ENCODE measurements at places on chromosomes 11 and 22.
A peak's percentile ranks its signal among the peaks of the same experiment; 100 is the strongest.

- no peak for DNase-seq
Observed at GRCh38 chr11:60781286-60781980, 3.7 kb upstream of the MS4A10 start.

DNA sequence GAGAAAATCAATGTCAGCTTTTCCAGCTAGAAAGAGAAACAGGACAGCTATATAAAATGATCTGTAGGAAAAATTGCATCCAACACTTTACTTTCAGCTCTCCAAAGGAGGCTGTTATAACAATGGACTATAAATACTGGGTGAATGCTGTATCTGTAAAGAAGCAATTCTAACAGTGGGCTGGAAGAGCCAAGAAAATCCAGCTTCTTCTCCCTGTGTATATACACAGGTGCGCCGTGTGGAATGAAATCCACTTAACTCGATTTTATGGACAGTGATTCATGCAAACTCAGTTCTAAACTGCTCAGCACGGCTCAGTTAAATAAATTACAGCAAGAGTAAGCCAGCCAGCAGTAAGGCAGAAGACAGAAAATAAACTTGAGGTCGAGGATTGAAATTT lies 32.5 kb upstream of the LMO2 start:
- DNase-seq: no peak

DNA sequence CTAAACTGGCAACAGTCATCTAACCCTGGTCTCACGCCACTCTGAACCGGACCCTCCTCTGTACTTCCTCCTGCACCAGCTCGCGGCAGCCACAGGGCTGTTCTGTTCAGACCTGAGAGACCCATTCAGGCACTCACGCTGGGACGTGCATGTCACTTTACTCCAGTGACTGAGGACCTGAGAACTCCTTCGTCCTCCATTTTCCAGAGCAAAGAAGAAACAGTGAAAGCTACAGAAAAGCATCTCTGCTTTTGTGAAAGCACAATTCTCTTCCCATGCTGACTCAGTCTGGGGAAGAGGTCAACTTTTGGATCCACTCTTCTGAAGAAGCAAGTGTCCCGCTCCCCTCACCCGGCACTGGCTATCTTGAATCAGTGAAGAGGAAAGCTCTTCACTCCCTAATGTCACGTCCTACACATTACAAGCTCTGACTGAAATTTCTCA lies 24.5 kb downstream of the PISD start:
- no peak for DNase-seq

- DNase-seq: no peak
Observed at GRCh38 chr11:5611627-5612026, 13.2 kb upstream of the TRIM34 start.

GRCh38 chr11:33906484-33907186 lies 14.8 kb upstream of the LMO2 start:
- no peak for DNase-seq

DNA sequence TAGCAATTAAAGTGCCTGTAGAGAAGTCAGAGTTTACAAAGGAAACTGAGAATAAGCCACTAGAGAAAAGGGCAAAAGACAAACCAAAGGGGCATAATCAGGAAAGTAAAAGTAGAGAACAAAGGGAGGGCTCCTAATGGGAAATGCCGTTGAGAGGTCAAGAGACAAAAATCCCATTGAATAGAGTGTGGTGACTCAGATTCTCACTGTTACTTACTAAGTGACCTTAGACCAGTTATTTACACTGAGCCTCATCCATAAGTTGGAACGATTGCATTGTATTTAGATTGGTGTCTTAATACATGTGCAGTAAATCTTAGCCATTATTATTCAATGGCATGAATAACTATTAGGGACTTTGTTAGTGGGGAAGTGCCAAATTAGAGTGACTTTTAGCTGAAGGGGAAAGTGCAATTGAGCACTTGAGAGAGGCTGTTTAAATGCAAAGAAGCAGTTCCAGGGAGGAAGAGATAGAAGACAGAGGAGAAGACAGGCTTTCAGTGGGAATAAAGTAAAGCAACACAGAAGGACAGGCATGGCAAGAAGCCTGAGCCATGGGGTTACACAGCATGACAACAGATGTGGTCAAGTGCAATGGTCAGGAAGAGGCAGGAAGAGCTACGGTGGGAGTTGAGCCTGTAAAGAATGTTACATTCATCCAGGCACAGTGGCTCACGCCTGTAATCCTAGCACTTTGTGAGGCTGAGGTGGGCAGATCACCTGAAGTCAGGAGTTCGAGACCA lies 82.6 kb downstream of the UBASH3B start:
- no peak for DNase-seq

GRCh38 chr11:61120099-61120705 lies 17.9 kb downstream of the CD5 start:
- no peak for DNase-seq

GRCh38 chr11:112345166-112345565 lies 84.5 kb upstream of the PLET1 start:
- no peak for DNase-seq

DNA sequence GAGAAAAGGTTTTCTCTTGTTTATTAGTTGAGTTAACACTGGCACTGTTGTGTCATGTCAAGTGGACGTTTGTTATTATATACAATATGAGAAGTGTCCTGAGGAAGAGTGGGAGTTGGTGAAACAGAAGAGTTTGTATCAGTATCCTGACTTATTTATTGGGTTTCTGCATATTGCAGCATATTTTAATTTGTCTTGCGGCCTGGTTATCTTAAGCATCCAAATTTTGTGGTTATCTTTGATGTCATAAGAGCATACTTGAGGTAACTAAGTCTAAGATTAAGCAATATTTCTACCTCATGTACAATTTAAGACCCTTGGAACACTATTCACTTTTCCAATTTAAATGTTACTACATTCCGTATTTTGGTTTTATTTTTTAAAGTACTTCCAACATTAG lies 103.5 kb downstream of the DDX10 start:
- no peak for DNase-seq

DNA sequence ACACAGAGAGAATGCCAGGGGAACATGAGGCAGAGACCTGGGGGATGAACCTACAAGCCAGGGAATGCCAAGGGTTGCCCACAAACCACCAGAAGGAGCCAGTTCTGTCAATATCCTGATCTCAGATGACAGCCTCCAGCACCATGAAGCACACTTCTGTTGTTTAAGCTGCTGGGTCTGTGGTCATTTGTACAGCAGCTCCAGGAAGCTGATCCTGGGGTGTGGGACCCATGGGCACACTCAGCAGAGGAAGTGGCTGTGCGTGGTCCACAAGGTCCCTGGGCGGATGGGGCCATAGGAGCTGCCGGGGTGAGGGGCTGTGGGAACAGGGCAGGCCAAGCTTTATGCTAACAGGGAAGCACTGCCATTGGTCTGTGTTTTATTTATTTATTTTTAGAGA lies 12.1 kb downstream of the PPM1F start:
- no peak for DNase-seq

- no peak for DNase-seq
Observed at GRCh38 chr11:47154616-47155570, 21.8 kb downstream of the ARFGAP2 start.

- DNase-seq: peak; percentile 58
Observed at GRCh38 chr11:3123305-3123704, 41.8 kb downstream of the OSBPL5 start.

GRCh38 chr22:46915950-46916730 lies 153.7 kb downstream of the TBC1D22A start:
- DNase-seq: no peak

DNA sequence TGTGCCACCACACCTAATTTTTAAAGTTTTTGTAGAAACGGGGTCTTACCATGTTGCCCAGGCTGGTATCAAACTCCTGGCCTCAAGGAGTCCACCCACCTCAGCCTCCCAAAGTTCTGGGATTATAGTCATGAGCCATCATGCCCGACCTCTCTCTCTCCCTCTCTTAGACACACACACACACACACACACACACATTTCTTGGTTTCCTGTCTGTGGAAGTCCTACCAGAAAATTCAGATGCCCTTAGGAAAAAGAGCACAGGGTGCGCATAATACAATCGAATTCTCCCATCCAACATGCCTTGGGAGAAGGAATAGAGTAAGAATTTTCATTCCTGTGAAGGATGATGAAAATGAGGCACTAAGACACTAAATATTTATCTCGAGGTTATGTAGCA lies 10.4 kb downstream of the MICAL3 start:
- DNase-seq: no peak

GRCh38 chr22:26023104-26023775 lies 146.0 kb upstream of the SEZ6L start:
- no peak for DNase-seq

DNA sequence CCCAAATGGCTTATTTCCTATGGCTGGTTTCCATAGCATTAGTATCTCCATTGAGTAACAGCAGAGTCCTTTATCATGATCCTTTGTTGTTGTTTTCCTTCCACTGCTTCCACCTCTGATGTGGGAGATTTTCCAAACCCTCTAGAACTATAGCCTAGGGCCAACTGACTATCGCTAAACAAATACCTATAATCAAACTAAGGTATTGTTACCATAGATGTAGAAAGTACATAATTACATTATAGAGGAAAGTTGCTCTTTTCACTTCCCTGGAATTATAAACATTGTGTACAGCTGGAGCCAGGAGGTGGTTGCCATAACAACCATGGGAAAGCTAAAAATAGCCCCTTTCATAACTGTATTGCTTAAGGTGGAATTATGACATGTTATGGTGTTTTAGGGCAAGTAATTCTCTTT lies 47.0 kb upstream of the ALKBH3 start:
- peak; percentile 55 for DNase-seq

GRCh38 chr11:95337972-95338429 lies 107.0 kb upstream of the SESN3 start:
- no peak for DNase-seq

GRCh38 chr22:39348909-39349505 lies 784 bp upstream of the SYNGR1 start:
- DNase-seq: no peak

DNA sequence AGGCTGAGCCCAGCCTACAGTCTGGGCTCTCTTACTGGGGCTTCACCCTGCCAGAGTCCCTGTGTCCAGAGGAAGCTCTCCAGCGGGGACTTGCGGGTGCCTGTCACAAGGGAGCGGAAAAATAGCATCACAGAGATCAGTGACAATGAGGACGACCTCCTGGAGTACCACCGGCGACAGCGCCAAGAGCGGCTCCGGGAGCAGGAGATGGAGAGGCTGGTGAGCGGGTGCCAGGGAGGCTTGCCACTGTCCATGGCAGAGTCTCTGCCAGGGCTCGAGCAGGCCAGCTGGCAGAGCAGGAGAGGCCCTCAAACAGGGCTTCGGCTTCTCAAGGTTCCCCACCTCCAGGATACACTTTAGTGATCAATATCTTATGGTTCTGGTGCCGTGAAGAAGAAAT lies 21.0 kb downstream of the PHLDB1 start:
- DNase-seq: no peak

DNA sequence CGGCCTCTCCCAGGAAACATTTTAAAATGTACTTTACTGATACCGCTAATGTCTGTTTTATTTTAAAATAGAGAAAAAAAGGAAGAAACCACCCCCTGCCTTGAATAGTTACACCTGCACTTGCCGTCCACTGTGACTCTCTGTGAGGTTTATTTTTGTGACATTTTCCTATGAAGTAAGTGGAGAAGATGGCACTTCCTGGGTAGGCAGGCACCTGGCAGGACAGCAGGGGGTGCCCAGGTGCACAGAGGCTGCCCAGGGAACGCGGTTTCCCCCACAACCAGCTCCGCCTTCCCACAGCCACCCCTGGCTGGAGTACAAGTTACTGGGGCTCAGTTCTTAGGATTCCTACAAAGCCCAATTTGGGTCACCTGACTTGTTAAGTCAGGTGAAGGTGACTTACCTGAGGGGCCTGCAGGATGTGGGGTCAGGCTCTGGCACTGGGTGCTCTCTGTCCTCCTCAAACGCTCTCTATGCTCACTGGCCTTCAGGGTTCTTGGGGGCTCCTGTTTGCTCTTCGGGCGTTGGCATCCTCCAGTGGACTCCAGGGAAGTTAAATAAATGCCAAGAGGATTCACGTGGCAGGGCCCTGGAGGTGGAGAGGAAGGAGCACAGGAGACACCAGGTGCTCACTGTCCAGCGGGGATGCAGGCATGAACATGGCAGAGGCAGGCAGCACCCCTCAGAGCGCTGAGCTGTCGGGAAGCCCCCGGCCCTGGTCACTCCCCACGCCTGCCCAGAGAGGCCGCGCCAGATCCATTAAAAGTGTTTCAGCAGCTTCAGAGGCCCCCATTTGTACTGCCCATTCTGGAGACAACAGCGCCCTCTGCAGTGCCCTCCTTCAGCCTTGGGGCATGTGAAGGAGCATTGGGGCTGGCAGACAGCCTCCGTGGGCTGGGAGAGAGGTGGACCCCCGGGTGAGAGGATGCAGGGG lies 1021.2 kb downstream of the TBC1D22A start:
- DNase-seq: peak; percentile 38

- no peak for DNase-seq
Observed at GRCh38 chr11:15175831-15176230, 61.1 kb downstream of the INSC start.

DNA sequence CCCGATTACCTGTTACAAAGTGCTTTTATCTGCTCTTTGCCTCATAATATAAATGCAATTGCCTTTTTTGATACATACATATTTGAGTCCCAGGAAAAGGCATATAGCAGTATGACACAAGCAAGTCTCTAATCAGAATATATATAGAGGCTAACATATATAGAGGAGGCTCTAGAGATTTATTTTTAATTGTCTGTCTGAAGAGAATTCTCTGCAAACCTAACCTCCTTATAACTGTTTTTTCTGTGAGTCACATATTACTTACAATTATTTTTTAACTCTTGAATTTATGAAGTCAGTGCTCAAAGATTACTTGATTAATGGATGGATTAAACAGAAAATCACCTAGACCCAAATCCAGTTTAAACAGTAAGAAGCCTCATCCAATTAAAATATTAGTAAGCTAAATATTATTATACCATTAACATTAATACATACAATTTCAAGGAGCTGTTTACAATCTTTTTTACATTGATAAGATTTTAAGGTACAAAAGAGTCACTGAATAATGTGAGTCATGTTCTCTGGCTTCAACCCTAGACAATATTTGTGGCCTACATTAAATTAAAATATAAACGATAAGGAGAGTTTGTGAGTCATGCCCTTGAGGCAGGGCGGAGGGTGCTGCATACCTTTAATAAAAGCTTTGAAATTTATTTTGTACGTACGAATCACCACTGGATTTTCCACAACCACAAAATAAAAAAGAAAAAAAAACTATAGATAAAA lies 19.2 kb upstream of the MMP13 start:
- no peak for DNase-seq

- no peak for DNase-seq
Observed at GRCh38 chr22:29302402-29302680, 4.1 kb upstream of the GAS2L1 start.

GRCh38 chr11:125586623-125587022 lies 6.0 kb upstream of the STT3A start:
- DNase-seq: no peak

DNA sequence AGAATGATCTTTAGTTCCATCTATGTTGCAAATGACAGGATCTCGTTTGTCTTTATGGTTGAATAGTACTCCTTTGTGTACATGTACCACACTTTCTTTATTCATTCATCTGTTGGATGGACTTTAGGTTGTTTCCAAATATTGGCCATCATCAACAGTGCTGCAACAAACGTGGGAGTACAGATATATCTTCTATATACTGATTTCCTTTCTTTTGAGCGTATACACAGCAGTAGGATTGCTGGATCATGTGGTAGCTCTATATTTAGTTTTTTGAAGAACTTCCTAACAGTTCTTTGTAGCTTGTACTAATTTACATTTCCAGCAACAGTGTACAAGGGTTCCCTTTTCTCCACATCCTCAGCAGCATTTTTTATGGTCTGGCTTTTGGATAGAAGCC lies 407.5 kb upstream of the ANO5 start:
- DNase-seq: no peak
